D721Med (cell line): ENCODE measurements at places on chromosomes 3 and 15.

GRCh38 chr15:56856934-56857333 lies 61.5 kb upstream of the TCF12 start:
- DNase-seq, result no peak

DNA sequence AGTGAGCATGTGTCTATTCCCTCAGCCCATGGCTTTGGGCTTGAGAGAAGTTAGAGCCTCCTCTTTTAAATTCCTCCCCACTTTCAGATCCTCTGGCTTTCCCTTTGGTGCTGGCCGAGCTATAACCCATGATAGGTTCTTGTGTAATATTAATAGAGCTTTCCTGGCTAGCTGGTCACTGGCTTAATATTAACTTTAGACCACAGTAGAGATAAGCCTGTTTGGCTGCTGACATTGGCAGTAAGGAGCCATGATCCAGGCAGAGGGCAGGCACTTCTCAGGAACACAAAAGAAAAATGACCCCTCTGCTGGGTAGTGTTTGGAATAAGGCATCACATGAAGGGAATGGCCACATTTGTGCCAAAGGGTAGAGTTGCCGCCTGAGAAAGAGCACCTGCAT lies 65.4 kb upstream of the UMPS start:
- no peak for DNase-seq

- peak; percentile 29 for DNase-seq
Observed at GRCh38 chr15:41695750-41696436, 35.7 kb downstream of the MGA start.

DNA sequence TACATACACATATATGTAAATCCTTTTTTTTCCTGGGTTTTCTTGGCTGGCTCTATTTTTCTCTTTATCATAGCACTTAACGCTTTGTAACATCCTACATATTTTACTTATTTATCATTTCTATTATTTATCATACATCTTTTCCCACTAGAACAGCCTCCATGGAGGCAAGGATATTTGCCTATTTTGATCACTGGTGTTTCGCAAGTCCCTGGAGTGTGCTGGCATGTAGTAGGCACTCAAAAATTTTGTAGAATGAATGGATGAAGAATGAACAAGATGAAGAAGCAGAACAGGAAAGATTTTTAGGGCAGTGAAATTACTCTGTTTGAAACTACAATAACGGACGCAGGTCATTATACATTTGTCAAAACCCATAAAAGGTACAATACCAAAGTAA lies 83.0 kb upstream of the PTX3 start:
- no peak for DNase-seq

- no peak for DNase-seq
Observed at GRCh38 chr15:53555226-53555625, 204.2 kb downstream of the WDR72 start.

DNA sequence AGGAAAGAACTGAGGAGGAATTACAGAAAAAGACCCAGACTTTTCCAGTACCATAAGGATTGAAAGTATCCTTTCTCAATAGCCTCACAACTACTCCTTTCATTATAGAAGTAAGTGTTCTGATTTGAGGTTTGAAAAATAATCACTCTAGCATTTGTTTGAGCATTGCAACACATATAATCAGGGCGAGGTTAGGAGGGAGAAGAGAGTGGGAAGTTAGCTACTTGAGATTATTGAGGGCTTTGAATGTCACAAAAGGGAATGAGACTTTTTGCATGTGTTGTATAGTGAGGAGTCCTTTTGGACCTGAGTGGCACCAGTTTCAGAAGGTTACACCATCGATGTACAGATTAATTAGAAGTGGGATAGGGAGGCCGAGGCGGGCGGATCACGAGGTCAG lies 65.2 kb upstream of the TNIK start:
- DNase-seq, result no peak

DNA sequence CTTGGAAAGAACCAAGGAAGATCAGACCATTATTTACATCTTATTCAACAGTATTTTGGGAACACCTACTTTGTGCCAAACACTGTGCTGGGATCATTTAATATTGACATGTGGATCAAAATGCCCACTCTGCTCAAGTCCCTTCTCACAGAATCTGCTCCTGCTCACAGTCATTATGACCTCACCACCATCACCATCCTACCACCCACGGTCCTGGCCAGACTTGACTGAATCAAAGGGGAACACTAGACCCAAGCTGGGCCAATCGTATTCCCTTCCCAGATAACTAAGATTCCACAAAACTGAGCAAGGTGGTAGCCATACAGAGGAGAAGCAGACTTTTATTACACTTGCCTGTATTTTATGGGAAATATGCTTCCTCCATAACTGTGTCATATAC lies 3.4 kb upstream of the CEP152 start:
- DNase-seq, result no peak

DNA sequence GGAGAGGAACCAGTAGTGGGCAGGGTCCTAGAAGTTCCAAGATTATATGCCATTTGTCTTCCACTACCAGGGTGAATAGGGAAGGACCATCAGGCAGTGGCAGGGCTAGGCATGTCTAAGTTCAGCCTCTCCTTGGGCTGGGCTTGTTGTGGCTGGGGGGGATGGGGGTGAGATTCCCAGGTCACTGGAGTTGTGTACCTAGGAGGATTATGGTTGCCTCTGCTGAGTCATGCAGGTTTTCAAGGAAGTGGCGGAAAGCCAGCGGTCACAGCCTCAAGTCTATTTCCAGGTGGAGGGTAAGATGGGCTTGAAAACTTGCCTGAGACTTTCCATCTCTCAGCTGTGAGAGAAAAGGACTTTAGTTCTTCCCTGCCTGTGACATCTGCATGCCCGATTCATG lies 1407.1 kb downstream of the SI start:
- DNase-seq, result no peak

DNA sequence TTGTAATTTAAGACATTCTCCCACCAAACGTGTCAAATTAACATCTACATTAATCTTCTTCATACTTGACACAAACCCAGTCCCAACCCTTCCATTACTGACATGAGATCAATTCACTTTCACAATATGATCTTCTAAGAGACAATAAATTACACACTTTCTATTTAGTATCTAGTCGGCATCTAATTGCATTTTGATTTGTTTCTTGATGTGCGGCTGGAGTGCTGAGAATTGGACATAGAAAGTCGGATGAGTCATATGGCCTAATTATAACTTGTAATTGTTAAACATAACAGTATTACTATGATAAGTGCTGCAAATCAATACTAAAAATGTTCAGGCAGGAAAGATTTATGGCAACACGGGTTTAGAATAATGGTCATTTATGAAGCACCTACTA lies 78.4 kb upstream of the RORA start:
- DNase-seq, result no peak

DNA sequence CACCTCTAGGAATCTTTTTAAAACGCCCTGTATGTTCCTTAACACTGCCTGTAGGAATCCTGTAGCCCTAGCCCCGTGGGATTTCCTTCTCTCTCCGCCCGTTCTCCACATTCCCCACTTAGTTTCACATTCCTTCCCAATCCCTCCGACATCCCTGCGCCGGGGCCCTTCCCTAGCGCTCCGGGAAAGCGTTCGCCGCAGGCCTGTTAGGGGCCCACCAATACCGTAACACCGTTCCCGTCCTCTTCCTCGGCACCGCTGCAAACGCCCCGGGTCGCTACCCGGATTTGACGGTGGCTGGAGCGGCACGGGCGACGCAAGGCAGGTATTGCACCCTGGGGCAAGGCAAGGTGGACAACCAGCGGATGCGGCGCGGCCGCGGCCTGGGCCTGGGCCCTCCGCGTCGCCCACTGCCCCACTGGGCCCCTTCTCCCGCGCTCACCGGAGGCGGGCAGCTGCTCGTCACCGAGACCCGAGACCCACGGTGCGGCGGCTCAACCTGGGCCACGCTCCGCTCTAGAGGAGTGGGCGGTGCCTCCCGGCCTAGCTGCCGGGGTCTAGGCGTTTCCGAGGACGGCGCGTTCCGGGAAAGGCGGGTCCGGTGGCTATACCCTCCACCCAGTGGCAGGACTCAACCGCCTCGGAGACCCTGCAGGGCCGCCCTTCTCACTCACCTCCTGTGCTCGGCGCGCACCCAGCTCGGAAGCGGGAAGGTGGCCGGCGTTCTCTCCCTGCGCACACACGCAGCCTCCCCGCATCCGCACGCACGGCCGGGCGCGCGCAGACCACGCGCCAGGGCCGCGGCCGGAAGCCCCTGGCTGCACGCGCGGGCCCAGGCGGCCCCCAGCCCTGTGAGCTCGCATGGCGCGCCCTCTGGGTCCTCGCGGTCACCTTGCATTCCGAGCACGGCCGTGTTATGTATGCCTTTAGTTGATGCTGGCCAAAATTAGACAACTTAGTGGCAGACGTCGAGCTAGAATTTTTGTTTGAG lies at the start of gene B3GALNT1:
B3GALNT1 (minus strand) TSS at position 789 of the 991 bp plus-strand sequence. CDS start 18,595 bp downstream, outside the sequence.
- DNase-seq, result no peak

- DNase-seq, result no peak
Observed at GRCh38 chr3:9327578-9327977, 35.3 kb upstream of the THUMPD3 start.

DNA sequence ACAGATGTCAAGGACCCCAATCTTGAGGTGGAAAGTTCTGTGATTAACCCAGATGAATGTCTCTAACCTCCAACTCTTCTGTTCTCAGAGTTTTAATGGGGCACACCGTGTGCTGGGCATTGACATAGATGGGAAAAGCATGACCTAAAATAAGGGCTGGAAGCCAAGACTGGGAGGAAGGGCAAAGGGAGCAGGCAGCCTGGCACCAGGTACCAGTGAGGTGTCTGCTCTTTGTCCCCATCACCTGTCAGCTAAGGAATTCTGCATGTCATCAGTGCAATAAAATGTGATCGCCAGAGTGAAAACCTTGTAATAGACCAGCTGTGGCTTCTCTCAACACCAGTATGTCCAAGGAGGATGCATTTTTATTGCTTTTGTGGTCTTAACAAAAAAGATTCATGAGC lies 143.5 kb upstream of the TPM1 start:
- DNase-seq, result no peak

DNA sequence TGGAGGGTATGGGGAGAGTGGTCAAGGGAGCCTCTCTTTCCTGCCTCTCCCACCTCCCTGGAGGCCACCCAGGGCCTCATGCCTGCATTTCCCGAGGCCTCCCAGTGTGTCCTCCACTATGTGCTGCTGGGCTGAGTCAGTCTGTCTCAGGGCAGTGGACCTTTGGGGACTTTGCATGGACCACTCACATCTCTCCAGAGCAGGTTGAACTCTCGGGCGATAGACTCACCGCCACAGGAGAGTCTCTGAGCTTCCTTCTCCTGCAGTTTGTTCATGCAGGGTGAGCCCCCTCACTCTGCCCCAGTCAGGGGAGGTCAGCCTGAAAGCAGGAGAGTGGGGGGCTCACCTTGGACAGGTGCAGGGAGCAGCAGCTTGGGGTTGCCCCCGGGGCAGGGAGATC lies 60.5 kb upstream of the SEC22A start:
- no peak for DNase-seq

DNA sequence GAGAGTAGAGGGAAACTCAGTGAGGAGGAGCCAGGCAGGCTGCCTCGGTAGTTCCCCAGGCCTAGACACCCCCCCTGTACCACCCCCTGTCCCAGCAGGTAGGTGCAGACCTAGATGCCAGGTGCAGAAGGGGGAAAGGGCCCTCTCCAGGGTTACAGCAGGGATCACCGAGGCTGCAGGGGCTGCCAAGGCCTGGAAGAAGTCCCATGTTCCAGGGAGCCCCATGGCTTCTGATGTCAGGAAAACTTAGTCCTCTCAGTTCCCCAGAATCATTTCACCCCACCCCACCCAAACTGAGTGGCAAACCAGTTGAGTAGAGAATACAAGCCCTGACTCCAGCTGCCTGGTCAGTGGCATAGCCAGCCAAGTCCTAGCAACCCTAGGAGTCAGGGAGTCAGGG lies 7.4 kb upstream of the SEMA3B start:
- no peak for DNase-seq

DNA sequence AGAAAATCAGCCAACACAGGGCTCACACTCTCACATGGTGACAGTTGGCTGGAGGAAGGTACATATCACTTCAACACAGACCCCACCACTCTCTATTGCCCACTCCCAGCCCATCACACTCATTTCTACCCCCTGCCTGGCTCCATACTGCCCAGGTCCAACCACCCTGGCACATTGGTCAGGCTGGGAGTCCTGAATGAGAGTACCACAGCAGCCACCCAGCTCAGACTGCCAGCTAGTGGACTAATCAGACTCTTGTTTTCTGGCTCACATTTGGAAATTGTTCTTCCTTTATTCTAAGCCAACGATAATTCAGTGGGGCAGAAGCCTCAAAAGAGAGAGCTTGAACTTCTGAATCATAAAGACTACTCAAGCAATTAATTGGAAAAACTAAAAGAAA lies 20.0 kb downstream of the MRPL46 start:
- no peak for DNase-seq

GRCh38 chr3:182697345-182697919 lies 95.9 kb upstream of the ATP11B start:
- DNase-seq, result no peak

DNA sequence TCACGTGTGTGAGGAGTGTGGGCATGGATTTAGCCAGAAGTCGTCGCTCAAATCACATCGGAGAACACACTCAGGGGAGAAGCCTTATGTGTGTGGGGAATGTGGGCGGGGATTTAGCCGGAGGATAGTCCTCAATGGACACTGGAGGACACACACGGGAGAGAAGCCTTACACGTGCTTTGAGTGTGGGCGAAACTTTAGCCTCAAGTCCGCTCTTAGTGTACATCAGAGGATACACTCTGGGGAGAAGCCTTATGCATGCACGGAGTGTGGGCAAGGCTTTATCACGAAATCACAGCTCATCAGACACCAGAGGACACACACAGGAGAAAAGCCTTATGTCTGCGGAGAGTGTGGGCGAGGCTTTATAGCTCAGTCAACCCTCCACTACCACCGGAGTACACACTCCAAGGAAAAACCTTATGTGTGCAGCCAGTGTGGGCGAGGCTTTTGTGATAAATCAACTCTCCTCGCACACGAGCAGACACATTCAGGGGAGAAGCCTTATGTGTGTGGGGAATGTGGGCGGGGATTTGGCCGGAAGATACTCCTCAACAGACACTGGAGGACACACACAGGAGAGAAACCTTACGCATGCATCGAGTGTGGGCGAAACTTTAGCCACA lies 28.1 kb downstream of the ZNF589 start:
- DNase-seq, result no peak

DNA sequence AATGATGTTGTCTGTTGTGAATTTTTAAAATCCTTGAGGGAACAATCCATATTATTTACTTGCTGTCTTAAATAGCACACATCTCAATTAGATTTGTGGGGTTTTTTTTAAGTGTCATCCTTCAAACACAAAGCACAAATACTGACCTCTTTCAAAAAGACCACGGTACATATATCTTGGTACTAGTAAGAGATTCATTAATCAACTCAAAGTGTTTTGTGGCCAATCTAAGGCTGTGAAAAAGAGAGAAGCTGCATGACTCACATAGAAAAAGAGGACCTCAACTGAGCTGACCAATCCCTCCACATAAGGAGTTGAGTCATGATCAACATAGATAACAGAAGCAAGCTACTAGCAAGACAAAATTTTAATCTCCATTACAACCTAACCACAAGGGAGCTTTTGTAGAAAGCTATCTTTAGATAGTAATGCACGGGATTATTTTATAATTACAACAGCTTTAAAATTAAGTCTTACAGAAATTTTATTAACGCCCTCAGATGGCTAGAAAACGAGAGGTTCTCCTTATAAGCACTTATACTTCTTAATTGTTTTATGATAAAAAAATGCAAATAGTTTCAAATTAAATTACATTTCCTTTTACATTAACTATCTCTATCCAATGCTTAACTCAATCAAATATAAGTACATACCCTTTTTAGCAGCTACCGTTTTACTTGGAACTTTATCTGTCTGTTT lies 60.5 kb downstream of the TOP2B start:
- DNase-seq, result no peak

- DNase-seq, result no peak
Observed at GRCh38 chr3:124973290-124973689, 38.7 kb upstream of the MUC13 start.

GRCh38 chr3:195692354-195692685 lies 28.5 kb upstream of the MUC20 start:
- DNase-seq, result no peak

GRCh38 chr3:156434921-156435320 lies 120.0 kb downstream of the SSR3 start:
- DNase-seq, result no peak
